Activated B cell treated with CpG ODN at 0.5 μM for 24 hours (primary cell): ENCODE measurements at places on chromosomes 11 and 22. TPM values are rescaled to one million over a fixed set of nuclear protein-coding genes. Genes with fewer than 3 reads are reported as not detected.

DNA sequence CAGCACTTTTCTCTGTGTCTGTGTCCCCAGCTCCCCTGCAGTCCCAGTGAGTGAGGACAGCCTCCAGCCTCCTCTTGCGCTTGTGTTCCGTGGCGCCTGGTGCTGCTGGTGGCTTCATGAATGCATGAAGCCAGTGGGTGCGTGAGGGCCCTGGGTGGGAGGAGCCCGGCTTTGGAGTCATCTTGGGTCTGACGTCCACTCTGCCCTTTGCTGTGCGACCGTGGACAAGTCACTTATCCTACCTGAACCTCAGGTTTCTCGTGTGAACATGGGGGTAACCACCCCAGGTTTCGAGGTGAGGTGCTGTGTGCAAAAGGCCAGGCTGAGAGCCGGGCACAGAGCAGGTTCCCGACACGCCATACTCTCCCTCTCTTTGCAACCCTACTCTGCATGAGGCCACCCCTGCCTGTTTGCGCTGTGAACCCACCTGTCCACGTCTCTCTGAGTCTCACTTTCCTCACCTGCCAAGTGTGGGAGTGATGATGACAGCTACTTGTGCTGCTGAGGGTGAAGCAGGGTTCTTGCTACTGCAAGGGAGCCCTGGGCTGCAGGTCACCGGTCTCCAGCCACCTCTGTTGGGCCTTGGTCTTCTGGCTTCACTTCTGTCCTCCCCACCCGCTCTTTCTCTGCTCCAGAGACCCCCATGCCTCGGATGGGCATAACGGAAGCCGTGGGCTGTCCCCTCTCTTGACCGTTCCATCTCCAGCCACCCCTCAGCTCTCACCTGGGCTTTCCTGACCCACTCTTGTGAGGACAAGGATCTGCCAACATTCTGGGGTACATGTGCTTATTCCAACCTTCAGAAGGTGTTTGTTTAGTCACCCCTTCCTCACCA is 537.6 kb downstream of the TBC1D22A start:
- no peak overlapping the region for H3K4me3 ChIP-seq
- no peak for DNase-seq
- no peaks in the 10 kb centered on the region for H3K4me1 ChIP-seq
- H3K36me3 ChIP-seq: no peaks in the 10 kb centered on the region

DNA sequence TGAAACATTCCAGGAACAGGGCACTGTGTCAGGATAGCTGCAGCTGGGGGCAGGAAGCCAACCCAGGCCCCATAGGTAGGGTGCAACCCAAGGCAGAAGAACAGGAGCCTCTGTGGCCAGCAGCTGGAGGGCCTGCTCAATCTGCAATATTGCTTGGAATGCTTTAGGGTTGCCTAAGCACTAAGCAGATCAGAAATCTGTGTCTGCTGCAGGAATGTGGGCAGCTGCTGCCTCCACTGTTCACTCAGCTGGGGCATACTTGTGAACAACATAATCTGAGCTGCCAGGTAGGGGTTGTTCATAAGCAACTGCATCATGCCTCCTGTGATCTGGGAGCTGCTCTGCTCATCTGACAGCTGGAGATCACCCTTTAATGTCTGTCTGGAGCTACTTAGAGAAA is 1.7 kb downstream of the UBQLNL start:
- no peaks in the 10 kb centered on the region for H3K27me3 ChIP-seq
- no peak overlapping the region for H3K27ac ChIP-seq
- DNase-seq: no peak

DNA sequence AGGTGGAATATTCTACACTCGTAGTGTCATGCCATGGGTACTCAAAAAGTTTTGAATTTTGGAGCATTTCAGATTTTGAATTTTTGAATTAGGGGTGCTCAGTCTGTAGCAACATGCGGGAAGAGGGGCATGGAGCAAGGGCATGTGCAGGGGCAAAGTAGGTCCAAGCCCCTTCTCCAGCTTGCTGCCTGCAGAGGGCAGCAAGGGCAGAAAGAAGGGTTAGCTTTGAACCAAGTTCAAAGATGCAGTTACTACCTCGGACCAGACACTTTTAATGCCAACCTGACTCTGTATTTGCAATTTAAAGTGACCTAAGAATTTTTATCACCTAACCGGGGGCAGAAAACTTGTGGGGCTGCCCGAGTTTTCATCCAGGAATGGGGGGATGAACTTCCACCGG is 68.2 kb downstream of the CD82 start:
- H3K4me1 ChIP-seq: peaks cover 7% of the 10 kb centered on the region
- no peaks in the 10 kb centered on the region for H3K36me3 ChIP-seq
- no peak for DNase-seq
- H3K27me3 ChIP-seq: peaks cover 23% of the 10 kb centered on the region

DNA sequence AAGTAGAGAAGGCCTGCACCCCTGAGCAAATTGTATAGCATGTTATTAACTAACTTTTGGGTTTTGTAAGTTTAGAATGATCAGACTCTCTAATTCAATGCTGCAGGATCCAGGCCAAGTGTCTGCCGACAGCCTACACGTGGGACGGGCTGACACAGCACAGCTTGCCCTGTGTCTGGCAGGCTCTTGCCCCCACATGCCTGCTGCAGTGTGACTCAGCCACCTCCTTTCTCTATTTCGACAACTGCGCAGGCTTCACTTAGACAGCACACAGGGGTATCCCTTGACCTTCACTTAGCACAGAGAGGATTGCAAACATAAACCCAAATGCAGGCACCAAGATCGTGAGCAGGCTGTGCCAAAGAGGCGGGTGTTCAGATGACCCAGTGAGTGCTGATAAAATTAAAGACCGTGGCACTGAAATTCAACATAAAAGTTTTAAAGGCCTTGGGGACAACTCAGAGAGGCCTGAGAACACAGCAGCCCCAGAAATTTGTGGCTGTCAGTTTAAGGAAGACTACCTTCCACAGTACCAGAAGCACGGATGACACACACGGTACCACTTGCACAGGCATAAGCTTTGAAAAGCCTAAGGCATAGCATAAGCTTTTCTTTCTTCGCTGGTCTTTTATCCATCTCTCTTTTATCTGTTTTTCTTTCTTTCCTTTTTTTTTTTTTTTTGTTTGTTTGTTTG is 37.8 kb downstream of the SCN3B start:
- no peaks in the 10 kb centered on the region for H3K4me1 ChIP-seq
- DNase-seq: no peak
- H3K27me3 ChIP-seq: no peaks in the 10 kb centered on the region
- H3K36me3 ChIP-seq: no peaks in the 10 kb centered on the region
- H3K4me3 ChIP-seq: no peak overlapping the region

- H3K27me3 ChIP-seq: peaks cover 2% of the 10 kb centered on the region
- no peaks in the 10 kb centered on the region for H3K36me3 ChIP-seq
- no peak overlapping the region for H3K4me3 ChIP-seq
- H3K4me1 ChIP-seq: no peaks in the 10 kb centered on the region
- DNase-seq: no peak
- no peak overlapping the region for H3K27ac ChIP-seq
These were observed 150.7 kb downstream of the TRPC6 start for GRCh38 chr11:101433151-101433550.

GRCh38 chr11:9530901-9531625 is 42.4 kb upstream of the WEE1 start:
- peaks cover 5% of the 10 kb centered on the region for H3K4me1 ChIP-seq
- no peak overlapping the region for H3K4me3 ChIP-seq
- H3K27ac ChIP-seq: no peak overlapping the region
- no peak for DNase-seq
- peaks cover 23% of the 10 kb centered on the region for H3K36me3 ChIP-seq
- H3K27me3 ChIP-seq: no peaks in the 10 kb centered on the region

- no peak overlapping the region for H3K27ac ChIP-seq
- no peak overlapping the region for H3K4me3 ChIP-seq
- no peaks in the 10 kb centered on the region for H3K36me3 ChIP-seq
- H3K4me1 ChIP-seq: no peaks in the 10 kb centered on the region
- no peak for DNase-seq
These were observed 39.4 kb downstream of the MICAL2 start for GRCh38 chr11:12149672-12150225.

DNA sequence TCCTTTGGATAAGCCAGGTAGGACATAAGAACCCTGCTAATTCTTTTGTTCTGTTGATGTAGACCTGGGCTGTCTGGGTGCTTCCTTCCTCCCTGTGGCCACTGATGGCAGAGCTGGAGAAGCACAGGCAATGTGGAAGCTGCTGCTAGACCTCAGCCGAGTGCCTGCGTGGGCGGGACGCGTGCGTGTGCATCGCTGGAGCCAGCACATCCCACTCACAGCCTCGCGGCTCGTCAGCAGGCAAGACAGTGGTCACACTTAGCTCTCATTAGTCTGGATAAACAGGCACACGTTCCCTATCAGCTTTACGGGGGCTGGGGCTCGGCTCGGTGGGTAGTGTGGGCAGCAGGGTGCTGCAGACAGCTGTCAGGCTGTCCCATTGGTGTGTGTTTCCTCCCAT is 155.7 kb downstream of the GRIK4 start:
- no peak overlapping the region for H3K4me3 ChIP-seq
- peaks cover 10% of the 10 kb centered on the region for H3K27me3 ChIP-seq
- no peaks in the 10 kb centered on the region for H3K36me3 ChIP-seq
- no peaks in the 10 kb centered on the region for H3K4me1 ChIP-seq

GRCh38 chr11:125348674-125349309 is 147.3 kb downstream of the FEZ1 start:
- H3K27ac ChIP-seq: no peak overlapping the region
- no peak overlapping the region for H3K4me3 ChIP-seq
- no peaks in the 10 kb centered on the region for H3K36me3 ChIP-seq
- DNase-seq: peak; percentile 31

- DNase-seq: no peak
- H3K27me3 ChIP-seq: peaks cover 2% of the 10 kb centered on the region
- no peaks in the 10 kb centered on the region for H3K4me1 ChIP-seq
- H3K36me3 ChIP-seq: no peaks in the 10 kb centered on the region
- no peak overlapping the region for H3K4me3 ChIP-seq
- no peak overlapping the region for H3K27ac ChIP-seq
These were observed 240.0 kb downstream of the GRIK4 start for GRCh38 chr11:120751550-120751949.

GRCh38 chr11:117871160-117871559 is 5.3 kb downstream of the FXYD6 start:
- peaks cover 42% of the 10 kb centered on the region for H3K27me3 ChIP-seq
- no peaks in the 10 kb centered on the region for H3K36me3 ChIP-seq
- no peak for DNase-seq
- peaks cover 17% of the 10 kb centered on the region for H3K4me1 ChIP-seq
- H3K27ac ChIP-seq: no peak overlapping the region

GRCh38 chr22:44592126-44592823 is 94.2 kb upstream of the RTL6 start:
- no peaks in the 10 kb centered on the region for H3K4me1 ChIP-seq
- no peaks in the 10 kb centered on the region for H3K36me3 ChIP-seq
- H3K4me3 ChIP-seq: no peak overlapping the region
- DNase-seq: no peak
- H3K27ac ChIP-seq: no peak overlapping the region

The KCNJ11 gene
- 0.54 and 1.2 TPM in 2 replicates for total RNA-seq

- peaks cover 10% of the 10 kb centered on the region for H3K27me3 ChIP-seq
- H3K4me3 ChIP-seq: no peak overlapping the region
- H3K27ac ChIP-seq: no peak overlapping the region
- DNase-seq: no peak
- H3K4me1 ChIP-seq: no peaks in the 10 kb centered on the region
These were observed 9.5 kb upstream of the GGA1 start for GRCh38 chr22:37599153-37599552.

GRCh38 chr11:62791501-62792201 is at the start of gene TMEM223:
Gene TMEM223, minus strand, starts transcription at chr11:62792006. Its CDS starts 12 bp downstream, at chr11:62791994.
- H3K4me3 ChIP-seq: peak within 1 kb of the TSS; percentile 88
- peak; percentile 84 for DNase-seq
- peak within 1 kb of the TSS; percentile 89 for H3K27ac ChIP-seq
- no peaks in the 10 kb centered on the region for H3K27me3 ChIP-seq
- H3K36me3 ChIP-seq: peaks cover 68% of the 10 kb centered on the region

The GAL3ST1 gene
- total RNA-seq: 0.27 TPM in 1 of 2 replicates, not detected in the other

DNA sequence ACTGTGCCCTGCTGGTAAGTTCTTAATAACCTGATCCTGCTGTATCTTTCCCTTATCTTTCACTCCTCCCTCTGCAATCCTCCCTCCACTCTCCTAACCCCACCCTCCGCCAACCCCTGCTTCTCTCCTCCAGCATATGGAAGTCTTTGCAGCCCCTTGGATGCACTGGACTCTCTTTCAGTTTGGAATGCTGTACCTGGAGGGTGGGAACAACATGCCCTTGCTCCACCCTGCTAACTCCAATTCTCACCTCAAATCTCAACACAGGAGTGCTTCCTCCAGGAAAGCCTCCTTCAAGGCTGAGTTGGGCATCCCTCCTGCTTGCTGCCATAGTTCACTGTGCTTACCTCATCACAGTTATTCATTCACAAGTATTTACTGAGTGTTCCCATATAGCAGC is 52.8 kb upstream of the LDLRAD3 start:
- H3K27me3 ChIP-seq: peaks cover 4% of the 10 kb centered on the region
- H3K36me3 ChIP-seq: no peaks in the 10 kb centered on the region
- DNase-seq: no peak
- no peaks in the 10 kb centered on the region for H3K4me1 ChIP-seq
- H3K27ac ChIP-seq: no peak overlapping the region

DNA sequence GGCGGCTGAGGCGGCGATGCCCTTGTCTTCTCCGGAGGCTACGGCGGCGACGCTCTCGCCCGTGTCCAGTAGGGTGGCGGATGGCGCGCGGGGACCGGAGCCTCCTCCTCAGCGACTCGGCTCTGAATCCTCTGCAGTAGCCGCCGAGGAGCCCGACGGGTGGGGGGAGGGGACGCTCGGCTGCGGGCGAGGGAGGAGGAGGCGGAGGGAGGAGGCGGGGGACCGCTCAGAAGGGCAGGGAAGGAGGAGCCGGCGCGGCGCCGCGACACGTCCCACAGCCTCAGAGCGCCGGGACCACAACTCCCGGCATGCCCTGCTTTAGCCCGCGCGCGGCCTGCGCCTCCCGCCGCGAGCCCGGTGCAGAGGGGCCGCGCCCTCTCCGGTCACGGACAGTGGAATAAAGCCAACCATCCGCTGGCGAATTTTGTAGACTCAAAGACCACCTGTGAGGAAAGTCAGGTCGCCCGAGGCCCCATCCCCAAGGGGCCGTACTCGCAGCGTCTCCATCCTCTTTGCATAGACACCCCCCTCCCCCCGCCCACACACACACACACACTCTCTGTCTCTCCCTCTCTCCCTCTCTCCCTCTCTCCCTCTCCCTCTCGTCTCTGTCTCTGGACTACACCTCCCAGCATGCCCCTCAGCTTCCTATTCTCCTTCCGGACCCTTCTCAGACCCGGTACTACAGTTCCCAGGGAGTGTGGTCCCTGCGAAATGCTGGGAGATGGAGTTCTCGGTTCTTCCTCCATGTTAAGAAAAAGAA is at the start of gene FAM168A:
TSS of gene FAM168A (minus strand) at position 157 of the 763 bp plus-strand sequence. CDS start 129,638 bp downstream, outside the sequence.
- peaks cover 6% of the 10 kb centered on the region for H3K36me3 ChIP-seq
- H3K27me3 ChIP-seq: no peaks in the 10 kb centered on the region
- peak within 1 kb of the TSS; percentile 88 for H3K27ac ChIP-seq
- peak; percentile 81 for DNase-seq
- H3K4me1 ChIP-seq: peaks cover 26% of the 10 kb centered on the region
